ENCODE measurements at places on chromosomes 5 and 9.

DNA sequence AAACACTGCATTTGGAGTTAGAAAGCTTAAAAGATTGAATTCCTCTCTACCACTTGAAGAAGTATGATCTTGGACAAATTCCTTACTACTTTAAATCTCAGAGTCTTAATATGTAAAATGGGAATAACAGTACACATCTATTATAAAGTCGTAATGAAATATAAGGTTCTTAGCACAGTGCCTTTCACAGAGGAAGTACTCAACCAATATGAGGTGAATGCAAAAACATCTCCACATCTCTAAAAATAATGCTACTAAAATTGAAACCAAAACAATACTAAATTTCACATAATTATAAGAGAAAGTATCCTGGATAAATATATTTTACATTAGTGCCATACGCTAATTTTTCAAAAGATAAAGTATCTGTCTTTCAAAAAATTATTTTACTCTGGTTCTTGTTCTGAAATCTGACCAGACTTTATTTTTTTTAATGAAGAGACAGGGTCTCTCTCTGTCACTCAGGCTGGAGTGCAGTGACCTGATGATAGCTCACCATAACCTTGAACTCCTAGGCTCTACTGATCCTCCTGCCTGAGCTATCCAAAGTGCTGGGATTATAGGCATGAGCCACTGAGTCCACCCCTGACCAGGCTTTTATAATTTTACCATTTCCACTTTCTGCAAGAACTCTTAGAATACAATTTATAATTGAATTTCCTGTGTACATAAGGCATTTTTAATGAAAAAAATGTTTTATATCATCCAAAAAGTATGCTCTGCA lies 21.3 kb upstream of the FNIP1 start:
- no peak for DNase-seq

- no peak for DNase-seq
These were observed 2.1 kb upstream of the IFT74 start for GRCh38 chr9:26954050-26954508.

DNA sequence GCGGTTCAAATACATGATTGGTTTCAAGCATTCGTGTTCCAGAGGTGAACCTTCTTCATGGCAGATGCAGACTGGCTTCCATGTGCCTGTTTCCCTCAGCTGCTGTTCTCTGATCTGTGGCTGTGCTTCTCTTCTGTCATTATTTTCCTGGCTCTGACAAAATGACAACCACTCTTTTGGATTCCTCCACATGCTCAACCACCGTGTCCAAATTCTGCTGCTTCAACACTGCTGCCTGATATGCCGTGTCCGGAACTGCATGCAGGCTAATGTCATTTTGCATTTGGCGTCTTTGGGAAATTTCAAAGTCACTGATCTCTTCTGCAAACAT lies 368.7 kb upstream of the ZNF608 start:
- DNase-seq = no peak

DNA sequence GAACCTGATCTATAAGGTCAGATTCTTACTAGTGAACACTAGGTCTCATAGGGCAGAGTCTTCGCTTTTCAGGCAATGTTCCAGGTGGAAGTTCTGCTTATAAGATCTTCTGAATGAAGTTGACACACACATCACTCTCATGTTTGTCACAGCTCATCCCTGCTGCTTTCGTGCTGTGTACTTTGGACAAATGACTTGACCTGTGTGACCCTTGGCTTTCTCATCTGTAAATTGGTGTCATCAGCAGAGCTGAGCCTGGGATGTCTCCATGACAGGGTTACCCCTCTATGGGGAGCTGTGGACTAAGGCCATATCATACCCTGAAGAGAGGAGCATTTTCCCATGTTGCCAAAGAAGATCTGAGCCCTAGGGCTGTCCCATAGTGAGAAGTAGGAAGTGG lies 2.8 kb downstream of the DELE1 start:
- DNase-seq = no peak

DNA sequence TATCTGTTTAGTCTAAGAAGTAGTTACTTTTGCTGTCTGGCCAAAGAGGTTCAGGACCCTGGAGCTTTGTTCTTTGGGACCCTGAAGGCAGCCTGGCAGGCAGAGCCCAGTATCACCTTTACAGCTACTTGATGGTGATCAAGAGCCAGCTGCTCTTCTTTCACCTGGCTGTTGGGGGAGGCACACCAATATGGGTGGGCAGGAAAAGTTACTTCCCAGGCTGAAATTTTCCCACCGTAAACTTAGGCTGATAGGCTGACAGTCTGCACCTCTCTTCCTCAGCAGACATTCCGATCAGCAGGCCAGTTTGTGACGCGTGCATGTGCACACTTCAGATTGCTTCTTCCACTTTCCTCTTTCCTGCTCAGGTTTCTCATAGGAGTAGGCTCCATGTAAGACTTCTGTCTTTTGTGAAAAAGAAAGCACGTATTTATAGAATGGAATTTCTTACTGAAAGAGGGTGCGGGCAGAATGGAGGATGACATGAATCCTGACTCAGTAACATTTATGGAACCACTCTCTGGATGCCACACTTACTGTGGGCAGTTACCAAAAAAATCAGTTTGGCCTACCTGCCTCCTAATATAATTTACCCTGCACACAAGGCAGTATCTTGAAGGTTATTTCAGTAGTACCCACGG lies 223.9 kb upstream of the DMRT1 start:
- no peak for DNase-seq

- peak; percentile 91 for DNase-seq
These were observed 13.9 kb downstream of the NINJ1 start for GRCh38 chr9:93119953-93120845.

DNA sequence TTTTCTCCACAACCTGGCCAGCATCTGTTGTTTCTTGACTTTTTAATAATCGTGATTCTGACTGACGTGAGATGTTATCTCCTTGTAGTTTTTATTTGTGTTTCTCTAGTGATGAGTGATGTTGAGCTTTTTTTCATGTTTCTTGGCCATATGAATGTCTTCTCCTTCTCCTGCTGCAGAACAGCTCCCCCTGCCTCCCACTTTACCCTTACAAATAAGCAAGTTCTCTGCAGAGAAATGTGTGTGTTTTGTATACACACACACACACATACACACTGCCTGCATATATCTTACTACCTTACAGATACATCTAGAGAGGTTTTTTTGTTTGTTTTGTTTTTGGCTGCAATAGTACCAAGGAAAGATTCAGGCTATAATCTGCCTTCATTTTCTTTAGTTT lies 88.7 kb upstream of the PHF24 start:
- DNase-seq = no peak

DNA sequence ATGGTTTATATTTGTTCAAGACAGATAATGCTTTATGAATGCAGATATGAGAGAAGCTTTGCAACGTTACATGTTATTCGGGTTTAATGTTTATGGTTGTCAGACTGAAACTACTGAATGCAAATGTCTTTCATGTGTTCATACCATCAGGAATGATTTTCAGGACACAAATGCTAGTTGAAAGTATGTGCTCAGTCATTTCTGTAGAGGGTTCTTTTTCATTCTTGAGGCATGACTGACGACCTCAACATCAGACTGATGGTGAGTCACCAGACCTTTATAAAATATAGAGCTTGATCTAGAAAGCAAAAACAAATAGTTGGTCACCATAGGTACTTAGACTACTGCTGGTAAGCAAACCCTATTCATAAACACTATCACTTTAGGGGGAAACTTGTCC lies 287.3 kb upstream of the NUDT12 start:
- no peak for DNase-seq

- DNase-seq = no peak
These were observed 164.2 kb upstream of the PTGER4 start for GRCh38 chr5:40515476-40515875.

- no peak for DNase-seq
These were observed 60.3 kb downstream of the RICTOR start for GRCh38 chr5:39013938-39014337.

GRCh38 chr9:4062966-4063365 lies 236.9 kb downstream of the GLIS3 start:
- DNase-seq = no peak

DNA sequence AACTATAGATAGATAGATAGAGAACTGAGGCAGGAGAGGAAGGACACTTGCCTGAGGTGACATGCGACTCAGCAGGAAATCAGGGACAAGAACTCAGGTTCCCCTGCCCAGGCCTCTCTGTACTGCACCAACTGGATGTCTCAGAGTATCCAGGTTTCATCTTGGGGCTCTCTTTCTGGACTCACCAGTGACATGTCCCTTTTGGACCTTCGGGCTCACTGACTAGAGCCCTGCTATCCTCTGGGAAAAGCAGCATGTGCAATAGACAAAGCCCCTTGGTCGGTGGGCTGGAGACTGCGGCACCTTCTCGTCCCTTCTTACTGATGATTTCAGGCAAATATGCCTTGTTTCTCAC lies 104.5 kb downstream of the RGS3 start:
- no peak for DNase-seq

DNA sequence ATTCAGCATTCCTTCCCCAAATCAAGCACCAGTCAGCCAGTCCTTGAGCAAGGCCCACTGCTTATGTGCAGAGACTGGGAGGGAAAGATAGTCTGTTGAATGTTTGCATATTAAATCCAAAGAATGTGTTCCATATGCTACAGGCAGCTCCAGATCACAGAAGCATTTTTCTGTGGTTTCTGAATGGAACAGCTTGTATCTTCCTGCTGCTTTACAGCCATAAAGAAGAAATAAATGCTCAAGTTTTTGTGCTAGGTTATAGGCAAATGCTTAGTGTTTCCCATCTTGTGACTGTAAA lies 310.3 kb downstream of the TRIM36 start:
- DNase-seq = no peak

GRCh38 chr9:112680731-112681402 lies 37.0 kb downstream of the INIP start:
- no peak for DNase-seq

DNA sequence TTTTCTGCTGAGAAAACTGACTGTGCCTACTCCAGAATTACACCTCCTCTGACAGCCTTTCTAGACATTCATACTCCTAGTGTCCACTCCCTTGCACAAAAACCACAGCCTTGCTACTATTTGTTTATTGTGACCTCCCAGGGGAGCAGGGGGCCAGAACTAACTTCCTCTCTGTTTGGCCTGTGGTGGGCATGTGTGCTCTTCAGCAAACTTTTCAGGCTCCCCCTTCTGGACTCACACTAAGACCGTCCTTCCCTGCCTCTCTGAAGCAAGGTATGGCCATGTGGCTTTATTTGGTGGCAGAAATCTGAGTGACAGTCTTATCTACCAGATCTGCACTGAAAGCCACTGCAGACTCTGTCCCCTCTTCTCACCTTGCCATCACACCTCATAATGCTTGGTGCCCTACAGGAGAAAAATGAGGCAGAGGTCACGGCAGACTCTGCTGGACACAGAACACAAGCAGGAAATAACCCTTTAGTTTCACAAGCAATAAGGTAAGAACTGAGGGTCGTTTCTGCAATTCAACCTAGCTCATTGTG lies 28.2 kb downstream of the LIFR start:
- no peak for DNase-seq

DNA sequence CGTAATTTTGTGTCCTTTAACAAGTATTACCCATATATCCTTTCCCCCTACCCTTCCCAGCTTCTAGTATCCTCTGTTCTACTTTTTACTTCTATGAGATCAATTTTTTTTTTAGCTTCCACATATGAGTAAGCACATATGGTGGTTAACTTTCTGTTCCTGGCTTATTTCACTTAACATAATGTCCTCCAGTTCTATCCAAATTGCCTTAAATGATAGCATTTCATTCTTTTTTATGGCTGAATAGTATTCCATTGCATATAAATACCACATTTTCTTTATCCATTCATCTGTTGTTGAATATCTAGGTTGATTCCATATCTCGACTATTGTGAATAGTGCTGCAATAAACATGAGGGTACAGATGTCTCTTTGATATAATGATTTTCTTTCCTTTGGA lies 36.4 kb downstream of the SKIC3 start:
- no peak for DNase-seq

GRCh38 chr9:74570879-74571512 lies 73.9 kb downstream of the RORB start:
- DNase-seq = no peak

GRCh38 chr5:11306365-11306764 lies 545.3 kb upstream of the DAP start:
- DNase-seq = no peak

- no peak for DNase-seq
These were observed 12.4 kb downstream of the MRPS30 start for GRCh38 chr5:44821164-44821563.

DNA sequence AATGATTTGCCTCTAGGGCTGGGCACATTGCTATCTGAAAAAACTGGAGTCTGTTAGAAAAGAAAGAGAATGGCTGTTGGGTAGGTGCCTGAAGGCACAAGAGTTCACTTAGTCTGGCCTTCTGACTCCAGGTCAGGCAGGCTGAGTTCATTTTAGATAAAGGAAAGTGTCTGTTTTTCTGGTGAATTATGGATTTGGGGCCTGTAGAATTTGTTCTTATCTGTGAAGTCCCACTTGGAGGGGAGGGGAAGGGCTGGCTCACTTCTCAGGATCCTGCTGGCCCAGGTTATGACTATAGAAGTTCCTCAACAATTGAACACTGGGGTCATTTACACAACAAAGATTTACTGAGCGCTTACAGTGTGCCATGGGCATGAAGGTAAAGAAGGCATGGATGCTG lies 11.5 kb upstream of the SEPTIN8 start:
- no peak for DNase-seq

DNA sequence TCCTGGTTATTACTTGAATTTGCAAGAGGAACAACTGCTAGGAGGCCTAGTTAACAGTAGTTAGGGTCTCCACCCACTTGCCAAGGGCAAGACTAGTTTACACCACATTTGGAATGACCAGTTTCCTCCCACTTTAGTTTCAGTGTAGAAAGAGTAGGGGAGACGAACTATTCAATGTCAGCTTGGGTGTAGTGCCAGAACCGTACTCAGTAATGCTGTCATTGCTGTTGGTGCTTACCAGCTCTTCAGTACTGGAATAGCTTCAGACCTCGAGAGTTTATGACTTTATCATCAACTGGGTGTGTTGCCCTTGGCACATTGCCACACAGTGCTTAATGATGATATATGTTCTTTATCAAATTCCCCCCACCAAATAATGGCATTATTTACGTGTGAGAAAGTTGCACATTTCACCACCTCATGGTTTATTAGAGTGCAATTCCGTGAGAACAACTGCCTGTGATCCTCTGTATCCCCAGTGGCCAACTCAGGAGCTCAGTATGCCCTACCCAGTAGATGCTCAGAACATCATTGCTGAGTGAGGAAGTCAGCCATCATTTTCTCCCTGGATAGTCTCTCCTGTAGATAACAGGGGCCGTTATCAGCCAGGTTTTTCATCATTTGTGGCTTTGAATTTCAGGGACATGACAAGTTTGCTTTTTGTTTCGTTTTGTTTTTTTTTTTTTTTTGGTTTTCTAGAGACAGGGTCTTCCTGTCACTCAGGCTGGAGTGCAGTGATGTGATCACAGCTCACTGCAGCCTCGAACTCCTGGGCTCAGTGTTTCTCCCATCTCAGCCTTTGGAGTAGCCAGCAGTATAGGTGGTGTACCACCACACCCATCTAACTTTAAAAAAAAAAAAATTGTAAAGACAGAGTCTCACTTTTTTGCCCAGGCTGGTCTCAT lies 67.3 kb downstream of the DOCK8 start:
- DNase-seq = no peak

GRCh38 chr5:73491155-73491554 lies 7.1 kb upstream of the BTF3 start:
- DNase-seq = no peak

GRCh38 chr5:53424686-53425615 lies 55.5 kb upstream of the FST start:
- DNase-seq = no peak

All from sciatic nerve (tissue), 2 donors.